ENCODE measurements at places on chromosomes 7 and 10.

DNA sequence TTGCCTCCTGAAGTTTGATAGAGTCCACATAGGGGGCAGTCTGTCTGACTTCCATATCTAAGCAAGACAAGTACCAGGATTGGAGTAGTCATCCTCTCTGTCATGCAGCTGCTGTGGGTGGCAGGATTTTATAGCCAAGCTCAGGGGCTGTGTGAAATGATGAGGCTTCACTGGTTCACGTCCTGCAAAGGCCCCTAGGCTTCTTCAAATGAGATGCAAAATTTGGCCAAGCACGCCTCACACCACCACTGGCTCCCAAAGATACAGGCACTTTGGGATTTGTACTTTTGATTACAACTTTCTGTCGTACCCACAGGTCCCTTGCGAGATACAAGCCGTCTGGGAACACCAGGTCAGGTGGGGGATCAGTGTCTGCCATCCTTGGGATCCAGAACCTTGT is 67.1 kb downstream of the WDFY4 start:
- no peak for DNase-seq

GRCh38 chr7:103833401-103833800 is 156.1 kb downstream of the RELN start:
- DNase-seq, result no peak

DNA sequence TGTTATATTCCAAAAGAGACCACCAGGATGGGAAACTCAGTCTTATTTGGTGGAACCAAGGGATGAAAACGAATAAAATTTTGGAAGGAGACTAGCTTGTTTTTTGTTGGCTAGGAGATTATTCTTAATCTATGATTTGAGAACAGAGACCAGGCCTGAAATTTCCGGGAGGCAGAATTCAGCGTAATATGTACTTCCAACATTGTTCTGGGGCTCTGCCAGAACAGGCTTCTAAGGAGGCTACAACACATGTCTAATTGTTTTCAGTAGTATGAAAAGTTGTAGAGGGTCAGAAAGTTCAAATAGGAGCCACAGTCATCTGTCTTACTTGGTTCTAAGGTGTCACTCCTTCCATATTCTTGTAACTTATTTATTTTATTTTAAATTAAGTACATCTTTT is 1.7 kb downstream of the DDX21 start:
- DNase-seq, result no peak

- DNase-seq, result no peak
Measured at GRCh38 chr10:33876584-33877400, 542.3 kb upstream of the NRP1 start.

GRCh38 chr10:59072038-59072437 is 104.4 kb upstream of the PHYHIPL start:
- DNase-seq, result no peak

DNA sequence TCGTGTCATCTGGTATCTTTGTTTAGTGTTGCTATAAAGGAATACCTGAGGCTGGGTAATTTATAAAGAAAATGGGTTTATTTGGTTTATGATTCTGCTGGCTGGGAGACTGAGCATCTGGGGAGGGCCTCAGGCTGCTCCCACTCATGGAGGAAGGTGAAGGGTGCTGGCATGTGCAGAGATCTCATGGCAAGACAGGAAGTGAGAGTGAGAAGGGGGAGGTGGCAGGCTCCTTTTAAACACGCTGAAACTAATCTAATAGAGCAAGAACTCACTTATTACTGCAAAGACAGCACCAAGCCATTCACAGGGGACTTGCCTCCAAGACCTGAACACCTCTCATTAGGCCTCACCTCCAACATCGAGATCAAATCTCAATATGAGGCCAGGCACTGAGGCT is 11.3 kb downstream of the OIT3 start:
- no peak for DNase-seq

GRCh38 chr7:116422683-116423082 is 76.9 kb upstream of the CAV2 start:
- no peak for DNase-seq

DNA sequence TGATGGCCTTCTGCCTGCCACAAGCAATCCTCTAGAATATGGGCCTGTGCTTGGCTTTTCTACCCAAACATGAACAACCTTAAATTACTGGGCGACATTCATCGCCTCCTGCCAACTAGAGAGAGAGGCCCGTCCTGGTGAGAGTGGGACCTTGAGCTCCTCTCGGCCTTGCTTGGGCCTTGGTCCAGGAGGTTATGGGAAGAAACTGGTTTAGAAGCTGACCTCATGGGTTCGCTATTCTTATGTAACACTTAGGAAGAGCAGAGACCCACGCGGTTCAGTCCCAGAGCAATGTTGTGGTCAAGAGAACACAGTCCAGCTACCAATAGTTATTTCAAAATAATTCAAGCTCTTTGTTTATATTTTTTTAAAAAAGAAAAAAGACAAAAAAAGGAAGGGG is 176.3 kb upstream of the ZNF32 start:
- DNase-seq, result no peak

DNA sequence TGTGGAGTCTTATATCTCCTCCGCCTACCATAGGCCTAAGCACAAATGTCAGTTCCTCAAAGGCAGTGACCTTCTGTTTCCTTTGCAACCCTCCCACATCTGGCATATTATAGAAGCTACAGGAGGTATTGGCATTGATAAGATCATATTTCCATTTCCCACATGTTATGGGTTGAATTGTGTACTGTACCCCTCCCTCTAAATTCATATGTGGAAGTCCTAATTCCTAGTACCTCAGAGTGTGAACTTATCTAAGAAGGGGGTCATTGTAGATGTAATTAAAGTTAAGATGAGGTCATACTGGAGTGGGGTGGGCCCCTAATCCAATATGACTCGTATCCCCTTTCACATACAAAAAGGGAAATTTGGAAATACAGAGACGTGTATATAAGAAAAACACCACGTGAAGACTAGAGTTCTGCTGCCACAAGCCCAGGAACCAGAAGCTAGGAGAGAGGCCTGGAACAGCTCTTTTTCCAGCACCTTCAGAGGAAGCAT is 6.1 kb upstream of the LAMB4 start:
- no peak for DNase-seq

- DNase-seq, result no peak
Measured at GRCh38 chr7:134279898-134280297, 36.8 kb downstream of the SLC35B4 start.

Measured in naive thymus-derived CD8-positive, alpha-beta T cell (primary cell).